Natural killer cell treated with Interleukin-12 subunit alpha and Interleukin-12 subunit beta and Interleukin-15 and Interleukin-18, amount 100 ng/mL, for 72 hours (primary cell): ENCODE measurements at places on chromosomes 13 and 19. TPM values are rescaled to one million over a fixed set of nuclear protein-coding genes. Genes with fewer than 3 reads are reported as not detected.
A peak's percentile ranks its signal among the peaks of the same experiment; 100 is the strongest.

DNA sequence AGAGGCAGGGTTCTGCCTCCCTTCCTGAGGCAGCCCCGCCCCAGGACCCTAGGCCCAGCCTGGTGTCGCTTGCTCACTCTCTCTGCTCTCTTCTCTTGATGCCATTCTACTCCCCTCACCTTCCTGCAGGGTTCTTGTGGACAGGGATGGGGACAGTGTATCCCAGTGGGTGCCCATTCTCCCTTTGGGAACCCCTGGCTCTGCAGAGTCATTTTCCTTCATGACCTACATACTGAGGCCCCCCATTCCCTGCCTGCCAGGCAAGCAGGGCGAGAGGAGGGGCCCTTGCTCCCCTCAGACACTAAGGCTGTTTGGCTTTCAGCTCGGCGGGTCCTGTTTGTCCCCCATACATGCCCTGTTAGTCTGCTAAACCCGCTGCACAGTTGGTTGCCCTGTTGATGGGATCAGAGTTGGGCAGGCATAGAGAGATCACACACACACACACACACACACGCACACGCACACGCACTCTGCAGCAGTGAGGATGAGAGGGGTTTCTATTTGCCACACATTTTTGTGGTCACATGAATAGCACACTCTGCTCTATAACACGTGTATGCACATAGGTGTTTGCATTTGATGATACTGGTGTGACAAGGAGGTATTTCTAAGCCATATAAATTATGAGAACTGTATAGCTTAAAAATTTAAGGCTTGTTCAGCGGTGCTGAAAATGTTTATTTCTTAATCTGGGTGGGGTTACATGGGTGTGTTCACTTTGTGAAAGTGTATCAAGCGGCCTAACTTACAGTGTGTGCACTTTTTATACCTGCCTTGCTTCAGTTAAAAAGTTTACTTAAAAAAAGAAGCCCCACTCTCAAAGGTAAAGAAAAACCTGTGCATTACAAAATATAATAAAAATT lies 20.3 kb downstream of the NFIX start:
- no peak for DNase-seq

The METTL21C gene
- not detected for total RNA-seq

DNA sequence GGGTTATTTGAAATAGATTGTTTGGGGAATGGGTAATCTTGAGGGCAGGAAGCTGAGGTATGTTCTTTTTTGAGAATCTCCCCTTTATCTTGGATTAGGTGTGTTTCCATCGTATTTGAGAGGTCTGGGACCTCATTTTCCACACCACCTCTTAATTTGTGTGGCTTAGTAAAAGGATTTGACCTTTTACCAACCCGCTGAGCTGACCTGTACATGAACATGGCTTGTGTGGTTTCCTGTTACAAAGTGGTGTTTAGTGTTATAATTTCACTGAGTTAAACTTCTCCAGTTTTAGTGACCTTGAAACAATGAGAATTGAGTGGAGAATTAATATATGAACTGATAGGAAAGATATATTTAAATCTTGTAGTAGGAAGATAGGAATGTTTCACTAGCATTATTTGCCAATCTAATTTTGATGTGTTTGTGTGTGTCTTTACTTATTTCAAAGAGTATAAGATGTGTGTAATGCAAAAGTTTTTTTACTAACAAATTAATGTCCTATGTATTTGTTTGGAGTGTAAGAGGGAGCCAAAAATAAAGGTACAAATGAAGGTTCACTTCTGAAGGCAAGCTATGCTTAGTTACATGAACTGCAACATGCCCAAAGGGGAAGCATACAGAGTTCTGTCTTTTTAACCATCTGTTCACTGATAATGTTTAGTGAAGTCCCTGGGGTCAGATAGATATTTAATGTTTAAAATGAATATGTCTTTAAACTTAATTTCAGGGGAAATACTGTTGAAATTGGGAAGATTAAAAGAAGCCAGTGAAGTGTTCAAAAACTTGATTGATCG lies 17.1 kb downstream of the NAA16 start:
- no peak for DNase-seq

The STX10 gene
- 62.5 TPM for total RNA-seq

DNA sequence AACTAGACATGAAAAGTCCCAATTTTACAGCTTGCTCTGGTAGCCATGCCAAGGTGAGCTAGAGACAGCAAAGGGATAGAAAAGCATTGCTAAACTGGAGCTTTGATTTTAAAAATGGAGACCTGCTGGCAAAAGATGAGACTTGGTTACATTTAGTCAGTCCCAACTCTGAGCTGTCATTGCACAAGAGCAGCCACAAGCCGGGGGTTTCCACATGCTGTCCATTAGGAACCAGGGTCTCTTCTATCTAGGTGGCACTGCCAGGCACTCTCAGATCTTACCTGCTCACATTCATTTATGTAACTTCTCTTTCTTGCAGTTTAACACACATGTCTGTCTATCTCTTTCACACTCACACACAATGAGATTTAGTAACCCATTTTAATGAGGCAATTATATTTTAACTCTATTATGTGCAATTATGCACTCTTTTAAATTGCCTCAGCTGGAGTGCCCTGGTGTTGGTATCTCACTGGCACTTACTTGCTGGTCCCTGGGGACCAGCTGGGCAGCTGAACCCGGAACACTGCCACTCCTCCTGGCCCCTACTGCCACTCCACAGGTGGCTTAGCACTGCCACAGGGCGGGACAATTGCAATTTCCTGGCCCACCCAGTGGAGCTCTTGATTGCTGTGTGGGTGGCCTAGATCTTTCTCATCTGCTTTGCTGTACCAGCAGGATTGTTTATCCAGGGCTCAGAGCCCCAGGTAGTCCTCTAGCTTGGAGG lies 112.5 kb downstream of the COG6 start:
- no peak for DNase-seq

DNA sequence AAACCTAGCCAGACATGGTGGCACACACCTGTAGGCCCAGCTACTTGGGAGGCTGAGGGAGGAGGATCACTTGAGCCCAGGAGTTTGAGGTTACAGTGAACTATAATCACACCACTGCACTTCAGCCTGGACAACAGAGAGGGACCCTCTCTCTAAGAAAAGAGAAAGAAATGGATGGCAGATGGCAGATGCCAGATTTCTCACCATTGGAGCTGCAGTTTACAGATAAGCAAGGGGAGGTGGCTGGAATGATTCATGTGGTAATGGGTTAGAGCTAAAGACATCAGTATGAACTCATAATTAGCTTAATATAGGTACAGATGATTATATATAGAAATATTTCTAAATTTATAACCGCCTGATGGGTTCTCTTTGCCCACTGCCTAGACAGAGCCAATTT lies 80.1 kb upstream of the IPO5 start:
- no peak for DNase-seq

DNA sequence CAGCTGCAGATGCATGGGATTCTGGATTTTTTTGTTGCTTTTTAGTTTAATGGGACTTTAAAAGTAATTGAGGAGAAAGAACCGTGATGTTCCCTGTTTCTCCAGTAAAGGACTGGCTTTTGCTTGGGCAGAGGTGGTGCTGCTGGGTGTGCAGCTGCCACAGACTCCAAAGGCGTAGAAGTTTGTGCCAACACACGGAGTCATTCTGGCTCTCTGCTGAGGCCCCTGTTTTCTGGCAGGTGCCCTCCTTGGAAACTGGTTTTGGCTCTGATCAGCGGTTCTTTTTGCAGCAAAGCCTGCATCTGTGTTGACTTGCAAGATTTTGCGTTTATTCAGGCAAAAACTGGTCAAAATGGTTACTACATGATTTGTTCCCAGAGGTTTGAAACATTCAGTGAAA lies 16.0 kb upstream of the QTRT1 start:
- DNase-seq, result no peak

The IZUMO1 gene
- not detected for total RNA-seq

The GAS6 gene
- total RNA-seq, result not detected

DNA sequence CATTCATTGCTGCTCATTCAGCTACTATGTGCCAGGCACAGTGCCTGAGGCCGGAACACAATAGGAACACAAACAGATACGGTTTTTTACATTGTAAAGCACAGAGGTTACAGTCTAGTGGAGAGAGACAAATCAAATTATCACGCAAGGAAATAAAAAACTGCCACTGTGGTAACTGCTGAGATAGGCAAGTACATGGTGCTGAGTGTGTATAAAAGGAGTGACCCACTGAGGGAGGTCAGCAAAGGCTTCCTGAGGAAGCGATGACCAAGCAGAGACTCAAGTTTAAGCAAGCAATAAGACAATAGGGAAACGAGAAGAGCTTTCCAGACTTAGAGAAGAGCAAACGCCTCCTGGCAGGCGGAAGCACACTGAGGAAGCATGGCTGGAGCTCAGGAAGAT lies 56.4 kb downstream of the NUFIP1 start:
- no peak for DNase-seq

The ZNF471 gene
- total RNA-seq, result 1.1 TPM

The CD37 gene
- total RNA-seq, result 102 TPM

DNA sequence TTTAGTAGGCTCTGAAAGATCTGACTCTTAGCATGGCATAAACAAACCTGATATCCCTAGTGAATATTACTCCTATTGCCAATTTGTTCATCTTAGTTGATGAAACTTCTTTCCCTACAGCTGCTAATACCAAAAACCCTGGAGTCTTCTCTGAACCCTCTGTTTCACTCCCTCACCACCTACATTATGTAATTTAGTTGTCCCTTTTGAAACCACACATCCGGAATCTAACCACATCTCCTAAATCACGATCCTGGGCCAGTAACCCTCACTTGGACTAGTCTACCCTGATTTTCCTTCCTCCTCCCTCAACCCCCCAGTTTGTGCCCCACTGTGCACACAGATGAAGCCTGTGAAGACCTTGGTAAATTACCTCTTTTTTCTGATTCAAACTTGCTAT lies 1.2 kb downstream of the ZNF256 start:
- no peak for DNase-seq

GRCh38 chr19:15702534-15702930 lies 25.3 kb upstream of the OR10H2 start:
- DNase-seq, result no peak

The ZNF682 gene
- 22.6 TPM for total RNA-seq

The PSMD8 gene
- total RNA-seq, result 133 TPM

GRCh38 chr13:91249861-91250260 lies 97.6 kb upstream of the MIR17HG start:
- no peak for DNase-seq

GRCh38 chr19:49530708-49531107 lies 2.9 kb downstream of the RCN3 start:
- DNase-seq, result no peak

GRCh38 chr13:87859261-87859660 lies 188.1 kb downstream of the SLITRK5 start:
- DNase-seq, result no peak

DNA sequence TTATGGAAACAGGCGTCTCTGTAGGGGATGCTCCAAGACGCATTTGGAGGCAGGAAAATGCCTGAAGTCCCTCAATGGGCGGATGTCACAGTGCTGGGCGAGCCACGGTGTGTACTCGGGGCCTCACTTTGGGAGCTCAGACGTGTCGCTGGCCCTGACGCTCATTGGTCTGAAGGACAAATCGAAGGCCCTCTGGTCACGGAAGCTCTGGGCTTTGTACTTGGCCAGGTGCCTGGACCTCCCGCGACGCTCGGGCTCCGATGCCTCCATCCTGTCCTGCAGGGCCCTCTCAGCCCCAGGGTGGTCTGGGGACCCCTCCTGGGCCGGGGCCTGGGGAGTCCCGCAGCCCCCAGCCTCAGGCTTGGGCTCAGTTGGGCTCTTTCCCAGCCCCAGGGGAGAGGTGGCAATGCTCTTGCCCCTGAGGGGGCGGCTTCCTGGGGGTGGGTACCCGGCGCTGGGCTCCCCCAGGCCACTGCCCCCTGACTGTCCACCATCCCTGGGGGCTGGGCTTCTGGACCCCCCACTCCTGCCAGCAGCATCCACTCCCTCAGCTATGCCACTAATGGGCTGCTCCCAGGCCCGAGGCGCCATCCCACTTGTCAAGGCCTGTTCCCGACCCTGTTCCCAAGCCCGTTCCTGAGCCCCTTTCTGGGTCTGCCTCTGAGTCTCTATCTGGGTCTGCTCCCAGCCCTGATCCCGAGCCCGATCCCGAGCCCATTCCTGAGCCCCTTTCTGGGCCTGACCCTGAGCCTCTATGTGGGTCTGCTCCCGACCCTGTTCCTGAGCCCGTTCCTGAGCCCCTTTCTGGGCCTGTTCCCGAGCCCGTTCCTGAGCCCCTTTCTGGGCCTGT lies 39.5 kb upstream of the GRTP1 start:
- DNase-seq, result no peak

- peak; percentile 78 for DNase-seq
Measured at GRCh38 chr19:54325194-54325621, 12.2 kb upstream of the LILRA5 start.

DNA sequence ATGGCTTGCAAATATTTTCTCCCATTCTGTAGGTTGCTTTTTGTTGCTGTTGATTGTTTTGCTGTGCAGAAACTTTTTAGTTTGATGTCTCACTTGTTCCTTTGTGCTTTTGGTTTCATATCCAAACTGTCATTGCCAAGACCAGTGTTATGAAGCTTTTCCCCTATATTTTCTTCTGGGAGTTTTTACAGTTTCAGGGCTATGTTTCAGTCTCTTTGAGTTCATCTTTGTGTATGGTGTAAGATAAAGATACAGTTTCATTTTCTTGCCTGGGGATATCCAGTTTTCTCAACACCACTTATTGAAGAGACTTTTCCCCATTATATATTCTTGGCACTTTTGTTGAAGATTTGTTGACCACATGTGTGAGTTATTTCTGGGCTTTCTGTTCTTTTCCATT lies 139.9 kb downstream of the MRPL57 start:
- no peak for DNase-seq

DNA sequence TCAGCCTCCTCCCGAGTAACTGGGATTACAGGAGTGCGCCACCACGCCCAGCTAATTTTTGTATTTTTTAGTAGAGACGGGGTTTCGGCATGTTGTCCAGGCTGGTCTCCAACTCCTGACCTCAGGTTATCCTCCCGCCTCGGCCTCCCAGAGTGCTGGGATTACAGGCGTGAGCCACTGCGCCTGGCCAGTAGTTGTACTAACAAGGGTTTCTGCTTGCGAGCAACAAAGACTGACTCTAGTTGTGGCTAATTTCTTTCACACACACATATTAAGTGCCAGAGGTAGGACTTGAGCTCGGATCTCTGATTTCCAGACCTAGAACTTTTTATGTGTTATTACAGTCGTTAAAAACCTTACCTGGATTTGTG lies 635 bp upstream of the PCCA start:
- no peak for DNase-seq

The ZNF175 gene
- total RNA-seq, result 13.2 TPM

DNA sequence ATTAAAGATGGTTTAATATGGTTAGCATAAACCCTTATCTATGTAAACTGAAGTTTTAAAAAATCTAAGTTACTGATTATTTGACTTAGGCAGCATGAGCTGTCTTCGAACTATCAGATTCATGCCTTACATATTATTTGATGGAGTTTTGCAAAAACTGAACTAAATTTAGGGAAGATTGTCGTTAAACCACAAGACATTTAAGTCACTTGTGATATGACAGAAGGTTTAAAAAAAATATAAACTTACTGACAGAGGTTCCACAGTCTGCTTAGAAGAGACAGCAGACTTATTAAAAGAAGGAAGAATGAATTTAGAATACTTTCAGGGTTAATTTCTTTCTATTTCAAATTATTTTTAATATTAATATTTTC lies 110.9 kb upstream of the FRY start:
- no peak for DNase-seq

The MAST1 gene
- 0.31 TPM for total RNA-seq
